Left forelimb (tissue), 1 donor: ENCODE measurements at places on chromosomes 6 and 20.

GRCh38 chr6:54361188-54361587 is 52.9 kb downstream of the TINAG start:
- no peak for DNase-seq

DNA sequence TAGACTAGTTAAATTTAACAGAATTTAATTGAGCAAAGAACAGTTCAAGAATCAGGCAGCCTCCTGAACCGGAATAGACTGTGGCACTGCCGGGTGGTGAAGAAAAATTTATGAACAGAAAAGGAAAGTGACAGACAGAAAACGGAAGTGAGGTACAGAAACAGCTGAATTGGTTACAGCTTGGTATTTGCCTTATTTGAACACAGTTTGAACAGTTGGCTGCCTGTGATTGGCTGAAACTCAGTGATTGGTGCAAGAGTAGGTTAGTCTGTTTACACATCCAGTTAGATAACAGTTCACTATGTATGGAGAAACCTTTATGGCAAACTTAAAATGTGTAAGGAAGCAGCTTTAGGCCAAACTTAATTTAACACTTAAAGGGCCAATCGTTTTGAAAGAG is 116.0 kb upstream of the CITED2 start:
- DNase-seq, result no peak

GRCh38 chr20:41360831-41361756 is 5.5 kb downstream of the EMILIN3 start:
- no peak for DNase-seq

DNA sequence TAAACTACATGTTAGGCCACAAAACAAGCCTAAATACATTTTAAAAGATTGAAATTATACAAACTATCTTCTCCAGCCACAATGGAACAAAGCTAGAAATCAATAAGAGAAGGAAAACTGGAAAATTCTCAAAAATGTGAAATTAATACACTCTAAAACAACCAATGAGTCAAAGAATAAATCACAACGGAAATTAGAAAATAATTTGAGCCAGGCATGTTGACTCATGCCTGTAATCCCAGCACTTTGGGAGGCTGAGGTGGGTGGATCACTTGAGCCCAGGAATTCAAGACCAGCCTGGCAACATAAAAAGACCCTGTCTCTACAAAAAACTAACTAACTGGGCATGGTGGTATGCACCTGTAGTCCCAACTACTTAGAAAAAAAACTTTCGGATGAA is 6.3 kb upstream of the WFDC13 start:
- no peak for DNase-seq
